NCI-H1436 (cell line): ENCODE measurements at places on chromosomes 5 and 9.

GRCh38 chr9:15329539-15330109 is 22.6 kb upstream of the TTC39B start:
- no peak for DNase-seq

DNA sequence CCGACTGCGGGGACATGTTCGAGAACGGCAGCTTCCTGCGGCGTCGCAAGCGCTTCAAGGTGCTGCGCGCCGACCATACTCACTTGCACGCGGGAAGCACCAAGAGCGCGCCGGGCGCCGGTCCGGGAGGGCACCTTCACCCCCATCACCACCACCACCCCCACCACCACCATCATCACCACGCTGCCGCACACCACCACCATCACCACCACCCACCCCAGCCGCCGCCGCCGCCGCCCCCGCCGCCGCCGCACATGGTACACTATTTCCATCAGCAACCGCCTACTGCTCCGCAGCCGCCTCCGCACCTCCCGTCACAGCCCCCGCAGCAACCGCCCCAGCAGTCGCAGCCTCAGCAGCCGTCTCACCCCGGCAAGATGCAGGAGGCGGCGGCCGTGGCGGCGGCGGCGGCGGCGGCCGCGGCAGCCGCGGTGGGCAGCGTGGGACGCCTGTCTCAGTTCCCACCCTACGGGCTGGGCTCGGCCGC is 514 bp downstream of the FOXB2 start:
- no peak for DNase-seq

DNA sequence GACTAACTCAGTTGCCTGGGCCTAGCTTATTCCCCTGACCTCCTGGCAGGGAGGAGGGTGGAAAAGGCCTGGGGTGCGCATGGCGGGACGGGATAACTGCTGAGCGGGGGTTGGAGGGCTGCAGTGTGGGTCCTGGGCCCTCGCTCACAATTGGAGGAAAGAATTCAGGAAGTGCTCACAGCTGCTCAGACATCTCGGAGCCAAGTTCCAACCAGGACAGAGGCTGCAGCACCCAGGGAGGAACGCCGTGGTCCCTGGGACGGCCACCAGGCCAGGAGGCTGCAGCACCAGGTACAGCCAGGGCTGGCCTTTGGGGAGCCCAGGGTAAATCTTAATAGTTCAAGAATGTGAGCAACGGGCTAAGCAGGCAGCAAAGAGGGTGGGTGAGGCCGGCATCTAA is at the start of gene SPAAR:
Gene SPAAR (plus strand): TSS at position 217 of the 400 bp plus-strand sequence. CDS start 974 bp downstream, outside the sequence.
- no peak for DNase-seq

DNA sequence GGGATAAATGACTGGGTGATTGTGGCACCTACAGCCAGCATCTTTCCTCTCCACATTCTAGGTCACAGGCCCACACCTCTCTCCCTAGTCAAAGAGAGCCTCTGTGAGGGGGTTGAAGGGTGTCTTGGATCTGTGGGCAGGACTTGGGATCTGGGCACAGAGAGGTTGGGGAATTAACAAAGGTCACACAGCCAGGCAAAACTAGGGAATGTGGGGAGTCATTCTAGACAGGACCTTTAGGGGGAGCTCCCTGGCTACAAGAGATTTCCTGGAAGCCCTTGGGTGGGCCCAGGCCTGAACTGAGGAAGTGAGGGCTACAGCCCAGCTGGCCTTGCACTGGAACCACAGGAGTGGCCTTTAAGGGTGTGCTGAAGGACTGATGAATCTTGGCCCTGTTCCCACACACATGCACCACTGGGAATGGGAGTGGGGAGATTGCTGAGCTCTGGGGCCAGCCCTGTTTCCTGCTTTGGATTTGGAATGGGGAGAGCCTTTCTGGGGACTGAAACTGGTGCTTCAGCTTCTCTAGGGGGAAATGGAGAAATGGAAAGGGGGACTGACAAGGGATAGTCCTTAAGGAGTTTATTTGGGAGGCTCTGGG is 12.4 kb upstream of the CXXC5 start:
- peak; percentile 30 for DNase-seq

DNA sequence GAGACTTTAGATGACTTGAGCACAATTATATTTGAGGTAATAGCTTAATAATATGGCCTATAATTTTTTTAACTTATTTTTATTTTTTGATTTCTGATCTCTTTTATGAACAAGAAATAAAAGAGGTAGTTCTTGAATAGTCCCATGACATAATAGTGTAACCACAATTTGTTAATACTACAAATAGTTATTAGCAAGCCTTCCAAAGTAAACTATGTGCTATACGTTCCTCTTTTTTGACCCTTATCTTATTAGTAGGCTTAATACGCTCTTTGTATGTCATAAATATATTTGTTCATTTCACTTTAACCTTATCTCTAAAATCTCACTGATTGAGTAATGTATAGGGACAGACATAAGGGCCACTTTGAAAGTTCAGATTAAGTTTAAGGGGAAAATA is 78.7 kb upstream of the NR4A3 start:
- no peak for DNase-seq

GRCh38 chr5:92886751-92887150 is 694.3 kb downstream of the NR2F1-AS1 start:
- no peak for DNase-seq

DNA sequence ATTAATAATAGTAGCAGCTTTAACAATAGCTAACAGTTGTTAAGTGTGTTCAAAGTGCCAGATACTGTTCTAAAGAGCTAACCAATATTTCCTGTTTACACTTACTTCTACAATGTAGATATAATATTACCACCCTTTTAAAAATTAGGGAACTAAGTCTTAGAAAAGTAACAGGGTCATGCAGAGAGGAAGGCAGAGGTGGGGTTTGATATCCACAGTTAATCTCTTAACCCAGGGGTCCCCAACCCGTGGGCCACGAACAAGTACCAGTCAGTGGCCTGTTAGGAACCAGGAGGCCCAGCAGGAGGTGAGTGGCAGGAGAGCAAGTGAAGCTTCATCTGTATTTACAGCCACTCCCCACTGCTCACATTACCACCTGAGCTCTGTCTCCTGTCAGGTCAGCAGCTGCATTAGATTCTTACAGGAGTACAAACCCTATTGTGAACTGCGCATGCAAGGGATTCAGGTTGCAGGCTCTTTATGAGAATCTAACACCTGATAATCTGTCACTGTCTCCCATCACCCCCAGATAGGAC is 89.1 kb downstream of the ACTL7B start:
- DNase-seq = peak; percentile 11

- no peak for DNase-seq
These were observed 161.0 kb downstream of the ISL1 start for GRCh38 chr5:51544031-51544785.
